ENCODE measurements at places on chromosomes 1 and 21.

DNA sequence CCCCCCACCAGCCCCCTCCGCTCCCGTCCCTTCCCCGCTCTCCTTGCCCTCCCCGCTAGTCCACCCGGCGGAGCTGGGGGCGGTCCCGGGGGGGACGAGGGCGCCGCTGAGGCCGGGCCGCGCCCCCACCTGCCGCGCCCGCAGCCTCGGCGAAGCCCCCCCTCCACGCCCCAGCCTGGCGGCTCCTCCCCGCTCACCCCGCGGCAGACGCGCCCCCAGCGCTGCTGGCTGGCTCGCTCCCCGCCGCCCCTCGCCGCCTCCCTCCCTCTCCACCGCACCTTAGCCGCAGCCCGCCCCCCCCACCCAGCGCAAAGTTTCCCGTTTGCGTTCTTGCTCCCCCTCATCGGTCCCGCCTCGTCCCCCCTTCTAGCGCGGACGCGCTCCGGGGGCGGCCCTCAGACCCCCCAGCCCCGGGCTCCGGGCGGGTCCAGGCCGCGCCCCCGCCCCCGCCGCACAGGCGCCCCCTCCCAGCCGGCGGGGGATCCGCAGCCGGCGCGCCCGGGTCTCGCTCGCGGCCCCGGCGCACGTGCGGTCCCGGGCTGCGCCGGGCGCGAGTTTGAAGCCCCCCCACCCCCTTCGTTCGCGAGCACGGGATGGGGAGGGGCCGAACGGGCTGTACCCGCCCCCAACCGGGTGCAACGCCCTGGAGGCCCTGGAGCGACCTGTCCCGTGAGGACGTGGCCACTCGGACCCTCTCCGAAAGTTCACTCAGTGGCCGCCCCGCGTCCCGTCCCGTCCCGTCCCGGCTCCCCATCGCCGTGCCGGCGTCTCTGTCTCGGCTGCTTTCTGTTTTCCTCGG, 623 bp downstream of the PTPRF start:
- no peak for DNase-seq

DNA sequence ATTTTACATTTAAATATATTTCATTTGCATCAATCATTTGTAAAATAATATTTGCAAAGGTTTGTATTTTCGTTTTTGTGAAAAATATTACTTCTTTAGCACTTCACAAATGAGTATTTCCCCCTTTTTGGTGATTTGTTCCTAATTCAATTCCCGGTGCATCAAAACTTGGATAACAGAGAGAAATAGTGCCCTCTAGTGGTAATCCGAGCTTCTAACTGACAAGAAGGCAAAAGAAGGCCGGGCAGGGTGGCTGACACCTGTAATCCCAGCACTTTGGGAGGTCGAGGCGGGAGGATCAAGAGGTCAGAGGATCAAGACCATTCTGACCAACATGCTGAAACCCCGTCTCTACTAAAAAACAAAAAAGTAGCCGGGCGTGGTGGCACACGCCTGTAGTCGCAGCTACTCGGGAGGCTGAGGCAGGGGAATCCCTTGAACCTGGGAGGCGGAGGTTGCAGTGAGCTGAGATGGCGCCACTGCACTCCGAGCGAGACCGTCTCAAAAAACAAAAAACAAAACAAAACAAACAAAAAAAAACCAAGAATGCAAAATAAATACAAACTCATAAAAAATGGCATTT, 137.7 kb downstream of the COL11A1 start:
- DNase-seq = no peak

GRCh38 chr1:97243973-97244560, 522.5 kb downstream of the PTBP2 start:
- no peak for DNase-seq

DNA sequence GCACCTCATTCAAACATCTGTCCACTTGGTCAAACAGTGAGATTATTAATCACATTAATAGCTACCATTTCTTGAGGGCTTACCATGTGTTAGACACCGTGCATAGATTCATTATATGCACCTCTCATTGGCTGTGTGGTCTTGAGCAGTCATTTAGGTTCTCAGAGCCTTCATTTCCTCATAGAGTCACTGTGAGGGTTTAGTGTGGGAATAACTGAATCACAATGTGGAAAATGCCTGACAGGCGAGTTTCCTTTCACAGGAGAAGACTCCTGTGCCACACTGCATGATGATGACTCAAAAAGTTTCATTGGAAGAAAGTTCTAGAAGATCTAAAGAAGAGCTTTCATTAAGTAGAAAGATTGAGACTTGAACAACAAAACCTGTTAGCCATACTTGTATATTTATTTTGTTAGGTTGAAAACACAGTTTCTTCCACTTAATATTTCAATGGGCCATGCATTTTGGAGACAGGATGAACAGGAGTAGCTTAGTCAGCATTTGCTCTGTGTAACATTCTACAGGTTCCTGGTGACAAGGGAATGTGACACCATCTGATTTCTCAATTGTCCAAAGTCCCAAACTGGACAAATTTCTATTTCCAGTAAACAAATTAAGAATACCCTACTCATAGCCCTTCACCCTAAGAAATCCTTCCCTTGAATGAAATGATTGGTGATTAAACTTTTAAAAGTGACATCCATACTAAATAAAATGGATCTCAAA, 45.7 kb downstream of the FYB2 start:
- DNase-seq = no peak

DNA sequence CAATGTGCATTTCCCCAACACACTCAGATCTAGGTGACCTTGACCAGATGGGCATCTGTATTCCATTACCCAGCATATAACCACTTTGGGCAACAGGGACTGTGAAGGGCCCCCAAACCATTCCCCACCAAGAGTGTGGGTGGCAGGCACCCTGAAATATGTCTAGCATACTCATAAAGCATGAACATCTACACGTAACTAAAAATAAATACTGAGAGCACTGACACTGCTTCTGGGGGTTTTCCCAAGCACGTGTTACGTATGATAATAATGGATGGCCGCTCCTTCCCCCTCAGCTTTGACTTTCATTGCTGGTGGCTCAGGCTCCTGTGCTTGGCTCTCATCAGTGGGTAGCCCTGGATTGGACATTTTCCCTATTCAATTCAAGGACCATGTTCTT, 39.1 kb downstream of the IGSF3 start:
- DNase-seq = no peak

DNA sequence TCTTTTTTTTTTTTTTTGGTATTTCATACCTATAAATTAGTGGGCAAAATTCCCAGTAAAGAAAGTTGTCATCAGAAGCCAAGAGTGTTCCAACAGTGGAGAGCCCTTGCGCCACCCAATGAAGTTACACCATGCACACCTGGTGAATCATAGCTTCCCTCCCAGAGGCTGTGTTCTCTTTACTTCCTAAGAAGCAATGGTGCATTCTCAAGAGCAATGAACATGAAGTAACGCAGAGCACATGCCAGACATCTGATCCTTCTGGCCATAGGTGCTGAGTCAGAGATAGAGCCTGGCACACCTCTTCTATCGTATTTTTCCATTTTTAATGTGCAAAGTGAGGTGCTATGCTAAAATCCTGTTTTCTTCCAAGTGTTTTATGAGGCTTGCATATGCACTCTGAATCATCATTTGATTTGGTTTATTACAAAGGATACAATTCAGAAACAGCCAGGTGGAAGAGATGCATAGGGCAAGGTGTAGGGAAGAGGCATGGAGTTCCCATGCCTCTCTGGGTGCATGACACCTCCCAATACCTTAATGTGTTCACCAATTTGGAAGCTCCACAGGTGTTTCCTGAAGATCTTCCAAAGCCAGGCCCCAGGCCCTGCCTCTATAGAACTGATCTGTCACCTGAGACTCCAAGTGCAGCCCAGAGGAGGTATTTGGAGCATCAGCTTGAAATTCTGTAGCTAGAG, 408.0 kb downstream of the SIPA1L2 start:
- DNase-seq = no peak

- peak; percentile 24 for DNase-seq
Measured at GRCh38 chr1:65958561-65959350, 166.1 kb downstream of the PDE4B start.

GRCh38 chr1:58618303-58618702, 41.3 kb upstream of the TACSTD2 start:
- DNase-seq = no peak

DNA sequence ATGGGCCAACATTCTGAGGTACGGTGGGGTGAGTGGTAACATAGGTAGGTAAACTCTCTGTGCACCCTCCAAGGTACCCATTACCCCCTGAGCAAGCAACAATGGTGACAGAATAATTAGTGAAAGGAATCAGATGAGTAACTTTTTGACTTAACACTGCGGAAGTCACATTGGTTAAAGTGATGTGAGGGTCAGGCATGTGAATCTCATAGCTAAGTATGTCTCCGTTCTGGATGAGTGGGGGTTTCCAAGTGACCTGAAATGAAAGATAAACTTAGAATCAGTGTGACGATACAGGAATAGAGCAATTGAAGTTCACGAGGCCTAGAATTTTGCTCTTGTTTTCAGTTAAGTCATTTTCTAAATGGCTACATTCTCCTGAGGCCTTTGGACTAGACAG, 311.7 kb downstream of the KCTD3 start:
- DNase-seq = no peak

DNA sequence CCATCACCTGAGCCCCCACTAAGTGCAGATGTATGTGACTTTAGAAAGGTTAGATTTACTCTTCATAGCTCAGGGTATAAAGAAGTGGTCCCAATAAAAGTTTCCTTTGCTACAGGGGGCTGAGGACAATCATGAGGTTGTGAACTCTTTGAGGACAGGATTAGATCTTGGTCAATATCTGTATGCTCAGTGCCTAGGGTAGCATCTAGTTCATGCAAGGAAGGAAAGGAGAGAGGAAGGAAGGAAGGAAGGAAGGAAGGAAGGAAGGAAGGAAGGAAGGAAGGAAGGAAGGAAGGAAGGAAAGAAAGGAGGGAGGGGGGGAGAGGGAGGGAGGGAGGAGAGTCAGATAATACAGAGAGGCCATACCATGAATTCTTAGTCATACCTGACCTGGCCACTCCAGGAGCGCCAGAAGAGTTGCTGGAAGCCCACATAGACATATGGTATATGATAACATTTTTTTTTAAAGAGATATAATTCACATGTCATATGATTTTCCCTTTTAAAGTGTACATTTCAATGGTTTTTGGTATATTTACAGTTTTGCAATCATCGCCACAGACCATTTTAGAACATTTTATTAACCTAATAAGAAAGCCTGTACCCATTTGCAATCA, 9.7 kb upstream of the CSRP1 start:
- no peak for DNase-seq

- no peak for DNase-seq
Measured at GRCh38 chr1:169103480-169103893, 3.0 kb upstream of the ATP1B1 start.

GRCh38 chr1:150363426-150364230, at the start of gene RPRD2:
Gene RPRD2, plus strand, starts transcription at chr1:150364147. Its CDS starts 568 bp downstream, at chr1:150364715.
- DNase-seq = peak; percentile 99

GRCh38 chr1:9764550-9764949, 59.2 kb downstream of the CLSTN1 start:
- no peak for DNase-seq

GRCh38 chr1:109732390-109732881, 8.4 kb downstream of the GSTM3 start:
- DNase-seq = no peak

- DNase-seq = no peak
Measured at GRCh38 chr1:51729824-51730301, 113.0 kb downstream of the OSBPL9 start.

GRCh38 chr1:61378494-61379180, 296.3 kb downstream of the NFIA start:
- no peak for DNase-seq

GRCh38 chr21:38159355-38159754, 97.4 kb upstream of the KCNJ15 start:
- DNase-seq = peak; percentile 46

- DNase-seq = no peak
Measured at GRCh38 chr21:28252928-28253327, 739.7 kb downstream of the LTN1 start.

GRCh38 chr1:204115116-204115515, 36.7 kb downstream of the ETNK2 start:
- no peak for DNase-seq

GRCh38 chr1:165055581-165055980, 300.9 kb downstream of the LMX1A start:
- DNase-seq = no peak

DNA sequence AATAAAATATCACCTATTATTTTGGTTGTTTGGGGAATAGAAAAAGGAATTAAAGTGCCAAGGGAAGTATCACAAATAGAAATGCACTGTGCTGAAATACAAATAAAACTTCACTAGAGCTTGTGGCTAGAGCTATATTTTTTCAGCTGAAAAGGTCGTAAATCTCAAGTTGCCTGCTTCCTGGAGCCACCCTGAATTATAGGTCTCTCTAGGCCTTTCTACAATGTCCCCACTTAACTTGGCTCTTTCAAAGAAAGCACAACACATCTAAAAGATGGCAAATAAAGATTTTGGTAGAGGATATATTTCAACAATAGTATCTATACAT, 5.0 kb upstream of the RNF2 start:
- DNase-seq = no peak

GRCh38 chr1:219568733-219569132, 44.2 kb downstream of the ZC3H11B start:
- no peak for DNase-seq
